Heart left ventricle (tissue), 16 donors: ENCODE measurements at places on chromosomes 4 and X.

- H3K4me1 ChIP-seq = no peaks in the 10 kb centered on the region
- H3K27ac ChIP-seq = no peak overlapping the region
- no peak overlapping the region for H3K4me3 ChIP-seq
- no peaks in the 10 kb centered on the region for H3K36me3 ChIP-seq
These were observed 67.3 kb upstream of the RAPGEF2 start for GRCh38 chr4:159035570-159035969.

DNA sequence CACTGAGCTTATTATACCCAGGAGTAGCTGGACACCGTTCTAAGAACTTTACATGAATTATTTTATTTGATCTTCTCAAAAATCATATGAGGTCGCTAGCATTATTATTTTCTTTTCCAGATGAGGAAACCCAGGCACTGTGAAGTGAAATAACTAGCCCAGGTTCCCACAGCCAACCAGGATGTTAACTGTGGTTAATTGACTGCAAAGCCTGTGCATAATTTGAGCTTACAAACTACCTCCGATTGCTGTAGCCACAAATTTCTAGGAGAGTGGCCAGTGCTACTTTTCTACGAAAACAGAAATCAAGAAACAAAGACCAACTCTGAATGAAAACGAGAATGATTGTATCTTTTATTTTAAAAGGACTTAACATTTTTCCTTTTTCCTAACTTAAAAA is 27.2 kb downstream of the SPRY1 start:
- peaks cover under 1% of the 10 kb centered on the region for H3K4me1 ChIP-seq
- no peak overlapping the region for H3K27ac ChIP-seq
- no peaks in the 10 kb centered on the region for H3K36me3 ChIP-seq
- H3K27me3 ChIP-seq = no peaks in the 10 kb centered on the region
- DNase-seq = no peak

DNA sequence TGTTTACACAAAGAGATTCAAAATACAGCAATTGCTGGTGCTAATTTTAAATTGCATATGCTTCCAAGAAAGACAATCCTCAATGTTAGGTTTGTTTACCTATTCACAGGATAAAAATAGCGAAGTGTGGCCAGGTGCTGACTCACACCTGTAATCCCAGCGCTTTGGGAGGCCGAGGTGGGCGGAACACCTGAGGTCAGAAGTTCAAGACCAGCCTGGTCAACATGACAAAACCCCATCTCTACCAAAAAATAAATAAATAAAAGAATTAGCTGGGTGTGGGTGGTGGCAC is 77.7 kb downstream of the OPHN1 start:
- H3K4me3 ChIP-seq = no peak overlapping the region
- no peaks in the 10 kb centered on the region for H3K27me3 ChIP-seq
- no peaks in the 10 kb centered on the region for H3K4me1 ChIP-seq
- no peak overlapping the region for H3K27ac ChIP-seq
- no peaks in the 10 kb centered on the region for H3K36me3 ChIP-seq

- no peaks in the 10 kb centered on the region for H3K27me3 ChIP-seq
- H3K4me3 ChIP-seq = no peak overlapping the region
- no peaks in the 10 kb centered on the region for H3K4me1 ChIP-seq
- H3K36me3 ChIP-seq = no peaks in the 10 kb centered on the region
These were observed 20.3 kb upstream of the GUCY1B1 start for GRCh38 chr4:155738548-155738947.

GRCh38 chrX:13697455-13697854 is 8.5 kb downstream of the RAB9A start:
- peaks cover 27% of the 10 kb centered on the region for H3K27me3 ChIP-seq
- no peaks in the 10 kb centered on the region for H3K36me3 ChIP-seq
- H3K27ac ChIP-seq = no peak overlapping the region
- no peak for DNase-seq
- H3K4me3 ChIP-seq = no peak overlapping the region

DNA sequence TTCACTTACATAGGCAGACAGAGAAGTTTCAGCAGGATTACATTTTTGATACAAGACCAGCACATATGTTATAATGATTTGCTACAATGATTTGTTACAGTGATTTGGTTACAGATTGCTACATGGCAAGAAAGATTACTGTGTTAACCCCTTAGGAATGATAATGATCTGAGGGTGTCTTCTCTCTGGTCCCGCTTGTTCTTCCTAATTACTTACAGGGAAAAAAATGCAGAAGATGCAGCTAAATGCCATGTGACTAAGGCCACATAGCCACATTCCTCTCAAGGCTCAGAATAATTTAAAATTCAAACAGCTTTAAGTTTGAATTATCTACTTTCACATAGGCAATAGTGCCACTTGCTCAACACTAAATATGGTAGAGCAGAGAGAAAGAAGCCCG is 9.7 kb upstream of the LAP3 start:
- DNase-seq = no peak
- no peaks in the 10 kb centered on the region for H3K36me3 ChIP-seq
- no peaks in the 10 kb centered on the region for H3K4me1 ChIP-seq
- H3K4me3 ChIP-seq = no peak overlapping the region
- no peak overlapping the region for H3K27ac ChIP-seq

DNA sequence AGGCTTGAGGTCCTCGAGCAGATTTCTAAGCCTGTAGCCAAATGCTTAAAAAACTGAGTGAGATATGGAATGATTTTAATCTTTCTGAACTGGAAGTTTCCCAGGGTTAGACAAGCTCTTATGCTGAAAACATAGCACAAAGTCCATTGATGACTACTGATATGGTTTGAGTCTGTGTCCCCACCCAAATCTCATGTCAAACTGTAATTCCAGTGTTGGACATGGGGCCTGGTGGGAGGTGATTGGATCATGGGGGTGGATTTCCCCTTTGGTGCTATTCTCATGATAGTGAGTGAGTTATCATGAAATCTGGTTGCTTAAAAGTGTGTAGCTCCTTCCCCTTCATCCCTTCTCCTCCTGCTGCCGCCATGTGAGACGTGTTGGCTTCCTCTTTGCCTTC is 454.9 kb downstream of the SPRY1 start:
- no peaks in the 10 kb centered on the region for H3K36me3 ChIP-seq
- DNase-seq = no peak
- H3K4me1 ChIP-seq = peaks cover 13% of the 10 kb centered on the region
- H3K27me3 ChIP-seq = no peaks in the 10 kb centered on the region
- H3K4me3 ChIP-seq = no peak overlapping the region

DNA sequence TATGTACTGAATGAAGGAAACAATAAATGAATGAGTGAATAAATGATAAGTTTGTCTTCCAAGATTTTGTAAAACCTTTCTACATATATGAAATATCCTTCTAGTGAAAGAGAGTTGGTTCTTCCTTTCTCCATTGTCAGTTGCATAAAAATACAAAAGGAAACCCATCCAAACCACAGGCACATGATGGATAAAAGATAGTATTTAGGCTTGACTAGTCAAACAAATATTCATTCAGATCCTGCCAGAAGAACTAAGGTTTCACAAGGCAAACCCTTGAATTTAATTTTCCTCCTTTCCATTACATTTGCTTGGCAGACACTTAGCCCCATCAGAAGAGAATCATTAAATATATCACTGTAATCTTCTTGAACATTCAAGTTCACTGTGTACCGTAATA is 208.4 kb downstream of the COL25A1 start:
- no peaks in the 10 kb centered on the region for H3K36me3 ChIP-seq
- H3K4me3 ChIP-seq = no peak overlapping the region
- H3K27ac ChIP-seq = no peak overlapping the region
- no peaks in the 10 kb centered on the region for H3K27me3 ChIP-seq
- no peak for DNase-seq
